GM04504 (cell line): ENCODE measurements at places on chromosomes 3 and 15.

GRCh38 chr15:41969851-41970431, 2.4 kb downstream of the EHD4 start:
- no peak for DNase-seq

- DNase-seq, result no peak
These were observed 230.8 kb upstream of the TBC1D5 start for GRCh38 chr3:17972959-17973906.

DNA sequence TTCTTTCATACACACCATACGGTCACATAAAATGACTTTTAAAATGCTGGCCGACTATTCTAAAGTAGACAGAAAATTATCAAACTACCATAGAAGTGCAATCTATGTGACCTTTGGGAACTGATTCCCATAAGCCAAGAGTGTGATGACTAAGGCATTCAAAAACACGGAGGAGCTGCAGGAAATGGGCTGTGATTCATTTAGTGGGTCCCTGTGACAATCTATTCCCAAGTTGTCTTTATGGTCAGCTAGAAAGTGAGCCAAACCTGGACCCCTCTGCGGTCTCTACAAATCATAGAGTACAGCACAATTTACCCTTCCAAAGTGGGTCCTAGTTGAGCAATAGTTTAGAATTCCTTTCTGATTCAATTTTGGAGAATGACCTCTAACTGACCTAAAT, 251.5 kb upstream of the CBLB start:
- no peak for DNase-seq

GRCh38 chr15:38853608-38854007, 289.0 kb upstream of the RASGRP1 start:
- no peak for DNase-seq

- DNase-seq, result no peak
These were observed 109.0 kb upstream of the UNC13C start for GRCh38 chr15:53869044-53869805.

- no peak for DNase-seq
These were observed 28.1 kb upstream of the LHFPL4 start for GRCh38 chr3:9581742-9582141.

GRCh38 chr15:60219866-60220265, 177.9 kb downstream of the ANXA2 start:
- DNase-seq, result no peak

- peak; percentile 41 for DNase-seq
These were observed 79.8 kb upstream of the NR2E3 start for GRCh38 chr15:71730277-71731144.

DNA sequence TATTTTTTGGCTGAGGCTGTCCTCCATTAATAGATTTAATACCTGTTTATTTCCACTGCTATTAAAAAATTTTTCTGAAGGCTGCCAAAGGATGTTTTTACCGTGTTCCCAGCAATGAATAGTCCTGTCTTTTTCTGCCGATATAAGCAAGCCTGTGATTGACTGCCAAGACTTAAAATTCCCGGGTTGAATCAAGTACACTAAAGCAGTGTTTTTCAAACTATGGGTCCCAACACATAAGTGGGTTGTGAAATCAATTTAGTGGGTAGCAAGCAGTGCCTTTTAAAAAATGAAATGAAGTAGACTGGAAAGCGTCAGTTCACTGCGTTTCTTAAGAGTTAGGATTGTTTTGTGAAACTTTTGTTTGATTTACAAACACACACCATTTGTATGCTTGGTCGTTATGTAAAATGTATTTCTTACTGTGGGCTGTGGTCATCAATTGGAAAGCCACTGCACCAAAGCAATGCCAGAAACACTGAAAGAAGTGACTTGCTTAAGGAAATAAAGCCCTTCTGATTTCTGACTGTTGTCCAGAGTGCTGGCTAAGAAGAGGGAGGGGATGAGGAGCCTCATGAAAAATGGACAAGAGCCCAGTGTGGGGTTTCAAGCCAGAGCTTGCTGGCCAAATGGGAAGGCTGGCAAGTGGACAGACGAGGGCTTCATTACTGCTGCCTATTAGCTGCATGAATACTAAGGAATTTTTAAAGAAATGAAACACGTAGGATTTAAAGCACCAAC, 206.0 kb downstream of the THRB start:
- DNase-seq, result no peak

DNA sequence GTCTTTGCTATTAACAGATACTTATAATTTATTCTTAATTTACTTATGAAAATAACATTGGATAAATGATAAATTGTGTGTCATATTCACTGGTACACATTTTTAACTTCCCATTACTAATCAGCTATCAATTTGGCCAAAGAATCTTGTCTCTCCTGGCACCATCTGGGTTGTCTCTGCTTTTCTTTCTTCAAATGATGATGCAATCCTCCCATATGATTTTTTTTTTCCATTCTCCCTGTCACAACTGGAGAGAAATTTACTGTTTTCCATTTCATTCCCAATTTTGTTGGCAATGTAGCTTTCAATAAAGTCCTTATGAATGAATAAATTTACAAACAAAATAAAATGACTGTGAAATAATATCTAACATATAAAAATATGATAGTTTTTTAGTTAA, 743.7 kb upstream of the EPHA6 start:
- no peak for DNase-seq

DNA sequence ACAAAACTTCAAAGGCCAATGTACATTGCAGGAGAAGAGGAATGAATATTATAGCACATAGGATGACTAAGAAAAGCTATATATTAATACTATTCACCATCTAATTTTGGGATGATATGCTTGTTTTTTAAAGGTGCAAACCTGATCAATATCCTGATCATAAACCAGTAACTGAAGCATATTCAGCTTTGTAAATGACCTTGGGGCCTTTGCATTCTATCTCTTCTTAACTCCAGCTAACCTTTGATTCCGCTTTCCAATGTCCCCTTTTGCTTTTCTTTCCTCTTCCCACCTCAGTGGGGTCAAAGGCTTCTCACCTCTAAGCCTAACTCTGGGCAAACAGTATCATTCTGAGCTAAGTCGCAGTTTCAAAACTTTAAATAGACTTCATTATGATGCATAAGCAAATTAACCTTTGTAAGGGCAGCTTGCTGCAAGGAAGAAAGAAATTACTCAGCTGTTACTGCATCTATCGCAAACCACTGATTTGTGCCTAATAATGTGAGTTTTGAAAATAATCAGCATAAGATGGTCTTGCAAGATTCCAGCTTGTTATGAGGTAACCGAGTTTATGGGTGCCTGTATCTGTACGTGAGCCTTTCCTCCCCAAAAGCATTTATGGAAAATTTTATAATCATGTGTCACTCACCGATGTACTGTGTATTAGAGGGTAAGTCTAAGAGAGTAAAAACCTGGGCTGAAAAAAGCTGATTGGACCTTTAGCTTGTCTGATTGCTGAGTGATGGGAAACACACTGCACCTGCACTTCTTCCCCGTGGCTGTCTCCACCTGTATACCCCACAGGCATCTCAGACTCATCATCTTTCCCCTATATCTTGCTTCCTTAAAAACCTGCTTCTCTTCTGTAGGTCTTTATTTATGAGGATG, 116.8 kb downstream of the TPRG1 start:
- DNase-seq, result no peak

GRCh38 chr15:56553486-56553885, 88.5 kb upstream of the MNS1 start:
- no peak for DNase-seq

DNA sequence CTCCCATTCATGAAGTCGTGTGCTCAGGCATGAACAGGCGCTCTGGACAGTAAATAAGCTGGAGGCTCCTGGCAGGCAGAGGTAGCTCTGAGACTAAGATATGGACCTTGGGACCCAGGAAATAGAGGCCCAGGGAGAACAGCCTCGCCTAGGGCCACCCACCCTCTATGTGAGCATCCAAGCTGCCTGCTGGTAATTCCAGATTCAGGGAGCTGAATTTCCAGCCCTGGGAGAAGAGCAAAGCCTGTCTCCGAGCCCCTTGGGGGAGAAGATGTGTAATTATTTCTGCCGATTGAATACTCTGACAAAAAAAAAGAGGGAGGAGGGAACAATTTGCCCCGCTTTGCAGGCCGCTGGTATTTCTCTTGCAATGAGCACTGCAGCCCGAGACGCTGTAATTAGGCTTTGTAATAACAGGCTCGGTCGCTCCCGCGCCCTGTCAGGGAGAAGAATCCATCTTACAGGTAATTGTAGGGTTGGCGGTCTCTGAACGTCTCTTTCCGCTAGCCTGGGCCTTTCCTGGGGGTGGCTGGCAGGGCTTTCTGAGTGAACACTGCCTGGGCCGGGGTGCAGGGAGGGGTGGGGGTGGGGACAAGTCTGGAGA, 131.5 kb downstream of the WNT7A start:
- DNase-seq, result no peak

- DNase-seq, result no peak
These were observed 831 bp upstream of the ROBO2 start for GRCh38 chr3:77038930-77039605.

DNA sequence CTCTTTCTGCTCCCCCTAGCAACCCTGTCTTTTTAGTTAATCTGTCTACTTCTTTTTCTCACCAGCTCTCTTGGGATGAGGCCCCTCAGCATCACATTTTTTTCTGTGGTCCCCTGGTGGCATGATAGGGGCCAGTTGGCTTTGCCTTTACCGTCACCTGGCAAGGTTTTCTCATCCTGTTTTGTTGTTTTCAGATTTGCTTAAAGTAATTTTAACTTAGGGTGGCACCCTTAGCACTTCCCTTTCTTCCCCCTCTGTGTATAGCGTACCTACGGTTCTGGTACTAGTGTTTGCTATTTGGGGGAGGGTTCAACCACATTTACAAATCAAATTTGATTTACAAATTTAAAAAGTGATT, 35.6 kb downstream of the PDCD6IP start:
- DNase-seq, result no peak

GRCh38 chr3:108645364-108645763, 55.8 kb downstream of the DZIP3 start:
- DNase-seq, result no peak

GRCh38 chr3:52126036-52126435, 28.2 kb downstream of the POC1A start:
- no peak for DNase-seq

DNA sequence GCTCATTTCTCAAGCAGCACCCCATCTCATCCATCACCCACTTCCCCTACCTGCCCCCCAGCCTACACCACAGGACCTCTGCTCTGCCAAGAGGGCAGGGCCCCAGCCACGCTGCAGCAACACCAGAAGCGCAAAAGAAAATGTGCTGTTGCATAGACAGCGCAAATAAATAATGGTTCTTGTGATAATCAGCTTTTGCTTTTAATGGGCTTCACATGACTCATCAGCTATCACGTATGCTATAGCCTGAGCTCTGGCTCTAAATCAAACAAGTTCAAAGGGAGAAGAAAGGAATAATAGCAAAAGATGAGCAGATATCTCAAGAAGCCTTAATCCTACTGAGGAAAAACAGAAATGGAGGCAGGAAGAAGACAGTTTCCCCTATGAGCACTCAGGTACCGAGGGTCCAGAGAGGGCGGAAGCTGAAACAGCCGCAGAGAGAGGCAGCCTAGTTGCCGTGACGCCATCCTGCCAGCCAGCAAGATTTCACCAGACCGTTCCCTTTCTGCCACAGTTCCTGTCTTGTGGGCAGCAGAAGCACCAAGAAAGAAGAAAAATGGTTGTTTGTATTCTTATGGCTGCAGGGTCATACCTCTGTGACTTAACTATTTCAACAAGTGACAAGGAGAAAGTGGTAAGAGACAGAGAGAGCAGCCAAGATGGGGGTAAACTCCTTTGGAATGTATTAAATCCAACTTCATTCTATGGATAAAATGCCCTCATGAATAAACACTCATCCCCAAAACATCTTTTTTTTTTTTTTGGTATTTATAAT, 22.0 kb downstream of the RAB27A start:
- DNase-seq, result no peak

DNA sequence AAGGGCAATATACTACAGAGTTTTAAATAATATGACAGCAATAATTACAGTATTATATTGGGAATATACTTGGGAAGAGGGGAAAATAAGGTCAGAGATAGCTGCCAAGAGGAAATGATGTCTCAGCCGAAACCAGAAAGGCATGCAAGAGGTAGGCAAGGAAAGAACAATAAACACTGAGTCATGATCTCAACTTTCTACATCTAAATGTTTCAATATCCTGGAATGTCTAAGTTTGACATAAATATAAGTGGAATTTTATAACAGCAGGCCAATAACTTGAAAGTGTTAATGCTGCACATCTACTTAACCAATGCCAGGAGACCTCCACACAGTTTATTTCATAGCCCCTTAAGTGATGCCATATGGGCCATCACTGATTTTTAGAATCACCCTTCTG, 99.8 kb upstream of the CPNE4 start:
- peak; percentile 73 for DNase-seq

GRCh38 chr3:178386401-178386800, 149.8 kb upstream of the KCNMB2 start:
- DNase-seq, result no peak

- DNase-seq, result no peak
These were observed 30.3 kb upstream of the CTNNB1 start for GRCh38 chr3:41169023-41169422.

GRCh38 chr3:77376511-77376910, 336.6 kb downstream of the ROBO2 start:
- no peak for DNase-seq

DNA sequence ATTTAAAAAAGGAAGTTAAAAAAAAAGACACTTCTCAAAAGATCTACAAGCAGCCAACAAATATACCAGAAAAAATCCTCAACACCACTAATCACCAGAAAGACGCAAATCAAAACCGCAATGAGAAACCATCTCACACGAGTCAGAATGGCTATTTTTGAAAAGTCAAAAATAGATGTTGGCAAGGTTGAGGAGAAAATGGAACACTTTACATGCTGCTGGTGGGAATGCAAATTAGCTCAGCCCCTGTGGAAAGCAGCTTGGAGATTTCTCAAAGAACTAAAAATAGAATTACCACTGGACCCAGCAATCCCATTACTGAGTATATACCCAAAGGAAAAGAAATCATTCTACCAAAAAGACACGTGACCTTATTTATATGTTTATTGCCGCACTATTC, 574.7 kb upstream of the ADAMTS9 start:
- DNase-seq, result no peak

- no peak for DNase-seq
These were observed 42.0 kb downstream of the MKRN2 start for GRCh38 chr3:12598890-12599289.

- peak; percentile 96 for DNase-seq
These were observed 24.0 kb downstream of the TSEN2 start for GRCh38 chr3:12508291-12508700.

GRCh38 chr3:41195946-41196345, 3.4 kb upstream of the CTNNB1 start:
- DNase-seq, result no peak

DNA sequence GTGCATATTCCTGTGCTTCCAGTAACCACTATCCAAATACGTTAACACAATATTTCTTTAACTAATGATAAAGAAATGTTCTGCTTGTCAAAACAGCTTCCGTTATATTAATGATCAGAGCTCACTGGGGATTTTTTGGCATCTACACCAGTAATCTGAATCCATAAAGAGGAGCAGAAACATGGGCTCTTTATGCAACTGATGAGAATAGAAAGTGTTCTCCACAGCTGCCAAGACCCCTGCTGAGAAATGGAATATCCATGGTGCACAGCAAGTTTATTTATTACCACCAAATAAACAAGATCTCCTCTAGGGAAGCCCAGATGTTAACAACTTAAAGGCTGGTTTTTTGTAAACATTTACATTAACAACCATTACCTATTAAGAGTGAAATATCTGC, 54.5 kb downstream of the ALDH1A2 start:
- DNase-seq, result no peak

- DNase-seq, result no peak
These were observed 18.2 kb downstream of the CRTAP start for GRCh38 chr3:33132019-33132360.
